Activated CD4-positive, CD25-positive, alpha-beta regulatory T cell (primary cell): ENCODE measurements at places on chromosomes 6 and 20.

GRCh38 chr20:44598423-44599305, 16.3 kb downstream of the PKIG start:
- no peak for DNase-seq

- no peak for DNase-seq
Measured at GRCh38 chr6:84462698-84463097, 235.3 kb upstream of the CEP162 start.

GRCh38 chr6:136927292-136927691, 5.2 kb downstream of the SLC35D3 start:
- DNase-seq, result no peak

DNA sequence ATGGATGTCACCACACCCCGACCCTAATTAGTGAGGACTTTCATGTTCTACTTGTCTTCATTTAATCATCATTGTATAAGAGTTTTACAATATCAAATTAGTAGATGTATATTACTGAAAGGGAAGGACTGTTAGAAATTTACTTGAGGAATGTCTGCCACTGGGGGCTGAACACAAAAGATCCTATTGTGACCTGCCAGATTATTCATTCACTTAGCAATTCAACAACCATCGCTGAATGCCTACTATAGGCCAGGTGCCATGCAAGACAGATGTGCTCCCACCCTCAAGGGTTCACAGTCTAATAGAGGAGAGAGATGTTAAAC, 8.0 kb upstream of the RBCK1 start:
- no peak for DNase-seq

DNA sequence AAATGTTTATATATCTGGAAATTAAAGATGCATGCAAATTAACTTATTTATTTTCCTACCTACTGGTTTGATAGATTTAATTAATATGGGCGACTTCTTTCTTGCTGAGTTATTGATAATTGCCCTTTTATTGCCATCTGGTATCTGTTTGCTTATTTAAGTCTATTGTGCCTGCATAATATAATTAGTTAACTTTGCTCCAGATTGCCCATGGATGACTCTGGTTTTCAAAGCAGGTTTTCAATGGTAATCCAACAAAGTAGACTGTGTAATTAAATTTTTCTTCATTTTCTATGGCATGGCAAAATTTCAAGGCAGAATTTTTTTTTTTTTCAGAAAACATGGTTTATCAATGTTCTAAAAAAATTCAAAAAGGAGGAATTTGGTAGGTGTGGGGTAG, 1092.0 kb downstream of the GRIK2 start:
- no peak for DNase-seq

DNA sequence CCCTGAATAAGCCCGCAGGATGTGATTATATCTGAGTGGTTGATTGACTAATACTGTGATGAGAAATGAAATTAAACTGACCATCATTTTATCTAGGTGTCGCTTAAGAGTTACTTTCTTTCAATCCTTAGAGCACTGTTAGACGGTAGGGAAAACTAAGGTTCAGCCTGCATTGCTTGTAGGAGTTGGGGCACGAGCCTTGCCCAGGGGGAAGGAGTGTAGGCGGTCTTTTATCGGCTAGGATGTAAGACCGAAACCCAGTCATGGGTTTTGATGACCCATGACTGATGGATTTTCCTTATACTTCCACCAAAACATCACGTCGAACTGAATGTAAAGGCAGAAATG, 392 bp upstream of the TASP1 start:
- DNase-seq, result no peak

DNA sequence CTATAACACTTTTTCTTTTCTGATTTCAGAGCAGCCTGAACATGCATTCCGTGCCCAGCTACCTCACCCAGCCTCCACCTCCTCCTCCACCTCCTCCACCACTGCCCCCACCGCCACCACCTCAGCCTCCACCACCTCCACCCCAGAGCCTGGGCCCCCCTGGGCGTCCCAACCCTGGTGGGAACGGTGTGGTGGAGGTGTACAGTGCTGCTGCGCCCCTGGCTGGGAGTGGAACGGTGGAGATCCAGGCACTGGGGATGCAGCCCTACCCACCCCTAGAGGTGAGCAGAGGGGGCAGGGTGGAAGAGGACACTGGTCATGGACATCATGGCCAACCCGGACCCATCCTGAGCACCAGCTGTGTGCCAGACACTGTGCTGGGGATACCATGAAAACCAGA, 21.3 kb downstream of the ZNF341 start:
- no peak for DNase-seq

DNA sequence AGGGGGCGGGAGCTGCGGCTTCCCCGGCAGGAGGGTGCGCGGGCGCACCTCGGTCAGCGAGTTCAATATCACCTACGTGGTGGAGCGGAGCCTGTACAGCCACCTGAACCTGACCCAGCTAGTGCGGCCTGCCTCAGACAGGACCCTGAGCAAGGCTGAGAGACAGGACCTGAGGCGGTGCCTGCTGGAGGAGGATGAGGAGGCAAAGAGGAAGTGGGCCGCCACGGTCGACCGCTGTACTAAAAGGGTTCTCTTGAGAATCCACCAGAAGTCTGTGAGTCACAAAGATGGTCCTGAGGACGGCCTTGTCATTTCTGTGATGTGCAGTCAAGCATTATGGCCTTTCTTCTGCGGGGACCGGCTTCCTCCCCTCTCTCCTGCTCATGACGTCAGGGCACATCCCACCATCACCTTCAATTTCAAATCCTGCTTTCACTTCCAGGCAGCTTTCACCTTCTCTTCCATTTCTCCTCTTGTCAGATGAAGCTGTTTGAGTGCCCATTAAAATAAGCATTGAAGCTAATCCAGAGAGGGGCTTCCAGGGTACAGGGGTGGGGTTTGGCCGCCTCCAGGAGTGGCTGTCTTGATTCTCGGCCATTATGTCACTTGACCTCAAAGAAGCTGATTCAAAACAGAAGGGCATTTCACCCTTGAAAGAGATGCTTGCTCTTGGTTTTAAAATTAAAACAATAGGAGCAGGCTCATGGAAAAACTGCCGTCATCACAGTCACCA, 177.6 kb downstream of the SASH1 start:
- no peak for DNase-seq

- DNase-seq, result no peak
Measured at GRCh38 chr6:11353921-11354389, 121.5 kb upstream of the NEDD9 start.

- DNase-seq, result no peak
Measured at GRCh38 chr6:151180330-151181048, 59.3 kb upstream of the AKAP12 start.
